Brain pericyte (primary cell): ENCODE measurements at places on chromosomes 4 and X.

GRCh38 chrX:69196666-69197065, 31.4 kb upstream of the PJA1 start:
- DNase-seq = no peak

- DNase-seq = no peak
Observed at GRCh38 chr4:117491516-117491915, 406.1 kb upstream of the TRAM1L1 start.

- DNase-seq = no peak
Observed at GRCh38 chr4:32574803-32575202, 1854.6 kb downstream of the PCDH7 start.

- DNase-seq = no peak
Observed at GRCh38 chr4:14070289-14070880, 442.9 kb upstream of the BOD1L1 start.

- no peak for DNase-seq
Observed at GRCh38 chr4:16864199-16864598, 34.2 kb downstream of the LDB2 start.

DNA sequence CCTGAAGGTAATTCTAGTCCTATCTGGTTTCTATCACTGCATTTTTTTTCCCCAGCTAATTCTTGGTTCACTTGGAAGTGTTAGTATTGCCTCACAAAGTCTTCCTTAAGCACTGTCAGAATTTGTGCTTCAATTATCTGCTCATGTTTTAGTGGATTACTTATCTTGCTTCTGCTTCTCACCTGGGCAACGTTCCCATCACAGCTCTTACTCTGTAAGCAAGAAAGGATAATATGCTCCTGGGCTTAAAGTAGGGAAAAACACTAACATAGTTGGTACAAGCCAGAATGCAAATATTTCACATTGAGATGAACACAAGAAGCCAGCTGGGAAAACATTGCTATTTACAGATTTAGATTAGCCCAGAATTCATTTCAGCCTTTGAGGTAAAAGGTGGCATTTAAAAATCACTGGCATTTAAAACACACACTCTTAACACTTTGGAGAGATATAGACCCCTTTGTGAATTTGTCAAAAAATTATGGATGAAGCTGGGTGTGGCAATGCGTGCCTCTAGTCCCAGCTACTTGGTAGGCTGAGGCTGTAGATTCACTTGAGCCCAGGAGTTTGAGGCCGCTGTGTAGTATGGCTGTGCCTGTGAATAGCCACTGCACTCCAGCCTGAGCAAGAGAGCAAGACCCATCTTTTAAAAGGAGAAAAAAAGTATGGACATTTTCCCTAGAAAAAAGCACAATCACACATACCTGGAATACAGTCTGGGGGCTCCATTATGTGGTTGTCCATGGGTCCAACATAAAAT, 6.6 kb upstream of the PTPN13 start:
- no peak for DNase-seq

GRCh38 chr4:24229978-24230377, 340.1 kb upstream of the PPARGC1A start:
- no peak for DNase-seq

DNA sequence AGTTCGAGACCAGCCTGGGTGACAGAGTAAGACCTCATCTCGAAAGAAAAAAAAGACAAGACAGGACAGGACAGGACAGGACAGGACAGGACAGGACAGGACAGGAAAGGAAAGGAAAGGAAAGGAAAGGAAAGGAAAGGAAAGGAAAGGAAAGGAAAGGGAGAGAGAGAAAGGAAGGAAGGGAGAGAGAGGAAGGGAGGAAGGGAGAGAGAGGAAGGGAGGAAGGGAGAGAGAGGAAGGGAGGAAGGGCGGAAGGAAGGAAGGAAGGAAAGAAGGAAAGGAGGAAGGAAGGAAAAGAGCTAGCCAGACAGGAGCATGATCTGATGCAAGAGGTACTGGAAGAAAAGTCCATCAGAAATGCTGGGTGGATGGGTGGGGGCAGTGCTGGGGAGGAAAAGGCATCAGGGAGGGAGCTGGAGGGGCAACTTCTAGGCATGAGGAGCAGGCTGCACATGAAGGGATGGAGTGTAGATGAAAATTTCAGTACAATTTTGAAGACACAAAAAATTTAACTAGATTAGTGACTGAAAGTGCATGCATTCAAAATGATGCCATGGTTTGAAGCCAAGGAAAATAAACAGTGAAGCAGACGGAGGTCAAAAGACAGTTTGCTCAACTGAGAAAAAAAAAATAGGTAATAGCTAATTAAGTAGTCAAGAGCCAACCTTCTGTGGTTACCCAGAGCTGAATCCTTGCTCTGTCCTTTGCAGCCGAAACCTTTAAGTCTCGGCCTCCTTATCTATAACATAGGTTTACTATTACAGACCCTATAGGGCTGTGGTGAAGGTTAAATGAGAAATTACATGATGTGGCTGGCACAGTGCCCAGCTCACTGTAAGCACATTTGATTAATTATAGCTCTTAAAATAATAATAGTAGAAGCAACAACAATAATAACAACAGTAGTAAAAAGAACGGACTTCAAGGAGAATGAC, 59.9 kb downstream of the ZNF827 start:
- no peak for DNase-seq

DNA sequence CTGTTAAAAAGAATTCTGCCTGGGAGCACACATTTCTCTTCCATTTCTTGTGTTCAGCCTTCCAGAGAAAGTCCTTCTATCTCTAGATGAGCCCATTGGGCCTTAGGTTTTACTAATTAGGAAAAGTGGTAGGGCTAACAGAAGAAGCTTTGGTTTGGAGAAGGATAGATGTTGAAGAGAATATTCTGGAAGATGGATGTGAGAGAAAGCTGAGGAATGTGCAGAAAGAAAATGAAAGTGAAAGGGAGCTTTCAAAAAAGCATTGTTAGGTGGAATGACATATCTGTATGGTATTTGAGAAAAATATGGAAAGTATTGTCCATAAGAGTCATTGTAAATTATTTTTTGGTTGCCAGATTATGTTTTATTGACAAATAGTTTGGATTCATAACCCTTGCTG, 474.8 kb upstream of the SLIT2 start:
- no peak for DNase-seq

DNA sequence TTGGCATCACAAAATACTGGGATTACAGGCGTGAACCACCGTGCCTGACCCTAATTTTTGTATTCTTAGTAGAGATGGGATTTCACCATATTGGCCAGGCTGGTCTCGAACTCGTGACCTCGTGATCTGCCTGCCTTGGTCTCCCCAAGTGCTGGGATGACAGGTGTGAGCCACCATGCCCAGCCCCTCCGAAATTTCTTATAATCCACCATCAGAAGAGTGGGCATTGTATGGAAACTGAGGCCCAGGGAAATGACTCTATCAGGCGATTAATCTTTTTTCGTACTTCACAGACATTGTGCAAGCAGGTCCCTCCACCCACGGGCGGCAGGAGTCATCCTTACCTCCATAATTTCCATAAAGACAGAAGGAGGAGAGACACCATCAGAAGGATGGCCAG, 16.0 kb downstream of the CRLF2 start:
- DNase-seq = no peak

GRCh38 chrX:20284992-20285391, 18.3 kb upstream of the RPS6KA3 start:
- no peak for DNase-seq

GRCh38 chr4:57254754-57255153, 144.6 kb upstream of the IGFBP7 start:
- no peak for DNase-seq

- DNase-seq = no peak
Observed at GRCh38 chrX:139902559-139902958, 30.3 kb downstream of the ATP11C start.

DNA sequence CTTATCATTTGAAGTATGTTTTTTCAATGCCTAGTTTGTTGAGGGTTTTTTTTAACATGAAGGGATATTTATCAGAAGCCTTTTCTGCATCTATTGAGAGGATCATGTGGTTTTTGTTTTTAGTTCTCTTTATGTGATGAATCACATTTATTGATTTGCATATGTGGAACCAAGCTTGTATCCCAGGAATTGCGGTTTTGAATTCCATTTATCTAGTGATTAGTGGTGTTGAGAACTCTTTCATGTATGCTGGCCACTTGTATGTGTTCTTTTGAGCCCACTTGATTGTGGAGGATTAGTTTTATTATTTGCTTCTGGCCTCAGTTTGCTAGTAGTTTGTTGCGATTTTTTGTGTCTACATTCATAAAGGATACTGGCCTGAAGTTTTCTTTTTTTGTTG, 85.0 kb upstream of the CNKSR2 start:
- no peak for DNase-seq

- DNase-seq = no peak
Observed at GRCh38 chrX:23365541-23365940, 30.9 kb downstream of the PTCHD1 start.

- no peak for DNase-seq
Observed at GRCh38 chrX:12360383-12360782, 222.1 kb downstream of the FRMPD4 start.

DNA sequence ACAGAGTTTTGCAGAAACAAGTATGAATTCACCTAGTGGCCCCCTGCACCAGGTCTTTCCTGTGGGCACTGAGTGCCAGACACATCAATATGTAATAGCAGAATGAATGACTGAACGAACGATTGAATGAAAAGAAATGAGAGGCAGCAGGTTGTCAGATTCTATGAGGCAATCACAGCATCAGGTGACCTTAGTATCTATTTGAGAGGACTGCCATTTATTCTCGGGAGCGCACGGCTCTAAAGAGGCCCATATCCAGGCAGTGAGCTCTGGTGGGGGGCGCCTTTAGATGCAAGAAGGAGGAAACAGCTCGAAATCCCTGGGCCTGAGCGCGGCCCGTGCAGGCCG, 528 bp upstream of the SLC25A4 start:
- no peak for DNase-seq

- no peak for DNase-seq
Observed at GRCh38 chr4:169628579-169628978, 8.2 kb downstream of the CLCN3 start.

- no peak for DNase-seq
Observed at GRCh38 chrX:139842326-139843185, 90.3 kb downstream of the ATP11C start.

GRCh38 chr4:7435471-7436061, 836 bp upstream of the PSAPL1 start:
- DNase-seq = no peak

- no peak for DNase-seq
Observed at GRCh38 chr4:76511947-76512346, 76.9 kb downstream of the SHROOM3 start.

- no peak for DNase-seq
Observed at GRCh38 chr4:89363786-89364185, 56.2 kb upstream of the GPRIN3 start.

- no peak for DNase-seq
Observed at GRCh38 chrX:456551-457291, 70.0 kb upstream of the PPP2R3B start.

- DNase-seq = no peak
Observed at GRCh38 chrX:145533534-145533933, 284.1 kb upstream of the SLITRK2 start.

DNA sequence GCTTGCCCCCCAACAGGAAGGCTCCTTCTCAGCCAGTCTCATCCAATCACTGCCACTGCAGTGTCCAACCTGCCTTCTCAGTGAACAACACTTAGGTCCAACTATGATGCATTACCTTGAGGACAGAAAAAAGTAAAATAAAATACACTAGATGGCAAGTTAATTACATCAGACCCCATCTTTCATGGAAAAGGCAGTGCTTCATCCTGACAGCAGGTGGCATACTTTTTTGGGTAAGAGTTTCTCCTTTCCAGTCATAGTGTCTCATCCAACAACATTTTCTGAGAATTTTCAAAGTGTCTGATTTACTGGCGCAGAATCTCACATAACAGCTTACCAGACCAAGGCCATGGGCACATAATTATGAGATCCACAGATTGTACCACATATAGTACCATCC, 1742.8 kb downstream of the PCDH7 start:
- DNase-seq = no peak

DNA sequence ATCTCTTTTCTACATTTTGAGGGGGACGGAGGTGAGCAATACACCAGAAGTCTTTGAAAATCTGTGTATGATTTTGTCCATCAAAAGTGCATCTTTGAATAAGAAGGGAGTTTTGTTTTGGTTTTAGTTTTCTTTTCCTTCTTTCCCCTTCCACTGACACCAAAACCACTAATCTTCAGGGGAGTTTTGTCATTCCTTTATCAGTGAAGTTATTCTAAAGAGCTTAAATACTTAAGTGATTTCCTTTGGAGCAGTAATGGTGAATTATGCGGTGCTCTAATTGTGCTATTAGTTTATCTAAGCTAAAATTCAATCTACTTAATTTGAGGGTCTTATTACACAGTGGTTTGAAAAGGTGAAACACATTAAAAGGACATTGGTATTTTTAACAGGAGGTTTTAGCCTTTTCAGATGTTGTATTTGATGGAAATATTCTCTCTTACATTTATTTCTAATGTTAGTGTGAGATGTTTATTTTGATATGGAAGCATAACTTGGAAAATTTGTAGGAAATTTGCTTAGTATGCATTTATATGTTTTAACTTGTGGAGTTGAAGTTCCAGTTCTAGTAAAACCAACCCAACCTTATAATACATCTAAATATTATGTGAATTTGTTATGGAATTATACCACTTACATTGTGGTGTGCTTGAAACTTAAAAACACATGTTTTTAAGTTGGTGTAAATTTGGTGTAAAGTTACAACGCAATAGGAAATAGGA, 124.9 kb downstream of the PCDH7 start:
- DNase-seq = no peak

GRCh38 chr4:69610484-69610883, 29.0 kb downstream of the UGT2A2 start:
- no peak for DNase-seq

- no peak for DNase-seq
Observed at GRCh38 chr4:152708796-152709195, 29.0 kb upstream of the TMEM154 start.

DNA sequence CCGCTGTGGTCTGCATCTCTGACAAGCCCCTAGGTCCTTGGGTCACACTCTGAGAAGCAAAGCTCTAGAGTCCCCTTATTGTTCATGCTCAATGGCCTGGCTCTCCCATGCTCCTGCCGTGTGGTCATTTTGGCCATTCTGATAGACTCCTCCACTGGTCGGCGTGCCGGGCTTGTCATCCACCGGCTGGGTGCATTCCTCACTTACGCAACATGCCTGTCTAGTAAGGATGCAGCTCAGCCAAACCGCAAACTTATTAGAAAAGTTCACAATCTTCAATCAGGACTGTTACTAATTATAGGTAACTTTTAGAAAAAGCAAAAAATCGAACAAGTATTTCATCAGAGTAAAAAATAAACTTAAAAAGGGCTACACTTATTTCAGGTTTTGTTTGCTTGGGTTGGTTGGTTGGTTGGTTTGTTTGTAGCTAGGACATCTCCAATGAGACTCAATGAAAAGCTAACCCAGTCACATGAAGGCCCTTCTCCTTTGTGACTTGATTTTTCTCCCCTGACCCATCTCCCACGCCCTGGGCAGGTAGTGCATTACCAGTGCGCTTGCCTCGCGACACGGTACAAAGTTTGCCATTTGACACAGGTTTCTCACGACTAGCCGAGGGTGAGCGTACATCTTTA, 41.0 kb downstream of the IRF2 start:
- DNase-seq = no peak

DNA sequence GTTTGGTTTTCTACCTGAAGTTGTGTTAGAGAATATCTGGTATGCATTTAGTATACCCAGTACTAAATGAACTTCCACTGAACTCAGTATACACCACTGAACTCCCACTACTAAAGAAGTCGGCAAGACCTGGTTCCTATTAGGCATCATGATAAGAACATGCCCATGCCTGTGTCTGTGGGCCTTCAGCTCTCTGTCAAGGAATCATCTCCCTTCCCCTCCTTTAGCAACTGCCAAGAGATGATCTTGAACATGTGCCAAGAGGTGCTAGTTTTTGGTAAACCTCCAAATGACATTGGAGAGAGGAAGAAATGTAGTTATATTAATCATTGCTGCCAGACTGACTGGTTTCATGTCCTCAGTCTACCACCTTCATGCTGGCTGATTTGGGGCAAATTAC, 113.2 kb downstream of the ATP10D start:
- no peak for DNase-seq
